Body of pancreas (tissue), 4 donors: ENCODE measurements at places on chromosomes 5 and 9. TPM values are rescaled to one million over a fixed set of nuclear protein-coding genes. Genes with fewer than 3 reads are reported as not detected.

Gene LTC4S
- 16.2 TPM for total RNA-seq

DNA sequence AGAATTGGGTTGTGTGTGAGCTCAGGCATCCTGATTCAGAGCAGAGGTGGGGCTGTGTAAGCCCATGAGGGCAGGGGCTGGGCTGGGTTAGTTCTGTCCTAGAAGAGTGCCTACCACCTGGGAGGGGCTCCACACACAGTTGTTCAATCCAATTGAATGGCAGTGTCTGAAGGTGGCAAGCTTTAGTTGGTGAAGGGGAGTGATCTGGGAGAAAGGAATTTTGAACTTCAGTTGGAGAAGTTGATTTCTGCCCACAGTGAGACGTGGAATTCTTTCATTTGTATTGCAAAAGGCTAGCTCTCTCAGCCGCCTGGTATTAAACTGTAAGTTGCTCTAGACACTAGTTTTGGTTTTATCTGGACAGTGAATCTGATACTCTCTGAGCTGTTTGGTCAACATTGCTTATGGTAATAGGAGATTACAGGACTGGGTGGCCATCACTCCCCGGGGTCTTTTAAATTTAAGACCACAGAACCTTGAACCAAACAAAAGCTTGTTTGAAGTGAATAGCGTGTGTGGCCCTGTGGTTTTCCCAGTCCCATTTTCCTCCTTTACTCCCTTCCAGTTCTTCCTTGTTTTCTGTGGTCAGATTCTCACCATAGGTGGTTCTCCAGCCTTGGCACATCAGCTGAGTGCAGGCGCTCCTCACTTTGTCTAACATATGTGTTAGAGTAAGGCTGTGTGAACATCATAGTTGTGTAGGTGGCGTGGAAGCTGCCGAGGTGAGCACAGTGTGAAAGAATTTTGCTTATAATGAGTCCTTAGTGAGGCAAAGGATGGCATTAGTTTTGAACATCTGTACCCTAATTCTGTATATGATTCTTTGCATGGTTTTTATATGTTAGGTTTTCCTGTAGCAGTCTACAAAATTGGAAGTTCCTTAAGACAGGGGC lies 78.0 kb downstream of the ARHGAP26 start:
- H3K4me3 ChIP-seq = no peak overlapping the region
- no peak overlapping the region for H3K27ac ChIP-seq
- H3K36me3 ChIP-seq = no peaks in the 10 kb centered on the region
- H3K4me1 ChIP-seq = peaks cover 15% of the 10 kb centered on the region
- DNase-seq = no peak

Gene PHF2
- 15.0 TPM for total RNA-seq

- no peak for DNase-seq
- peaks cover 4% of the 10 kb centered on the region for H3K4me1 ChIP-seq
- no peaks in the 10 kb centered on the region for H3K36me3 ChIP-seq
- H3K27ac ChIP-seq = no peak overlapping the region
Measured at GRCh38 chr9:99368341-99369326, 146.6 kb downstream of the SEC61B start.

- H3K36me3 ChIP-seq = no peaks in the 10 kb centered on the region
- DNase-seq = no peak
- no peak overlapping the region for H3K27ac ChIP-seq
- H3K4me1 ChIP-seq = no peaks in the 10 kb centered on the region
Measured at GRCh38 chr5:54178207-54178606, 132.2 kb downstream of the ARL15 start.

DNA sequence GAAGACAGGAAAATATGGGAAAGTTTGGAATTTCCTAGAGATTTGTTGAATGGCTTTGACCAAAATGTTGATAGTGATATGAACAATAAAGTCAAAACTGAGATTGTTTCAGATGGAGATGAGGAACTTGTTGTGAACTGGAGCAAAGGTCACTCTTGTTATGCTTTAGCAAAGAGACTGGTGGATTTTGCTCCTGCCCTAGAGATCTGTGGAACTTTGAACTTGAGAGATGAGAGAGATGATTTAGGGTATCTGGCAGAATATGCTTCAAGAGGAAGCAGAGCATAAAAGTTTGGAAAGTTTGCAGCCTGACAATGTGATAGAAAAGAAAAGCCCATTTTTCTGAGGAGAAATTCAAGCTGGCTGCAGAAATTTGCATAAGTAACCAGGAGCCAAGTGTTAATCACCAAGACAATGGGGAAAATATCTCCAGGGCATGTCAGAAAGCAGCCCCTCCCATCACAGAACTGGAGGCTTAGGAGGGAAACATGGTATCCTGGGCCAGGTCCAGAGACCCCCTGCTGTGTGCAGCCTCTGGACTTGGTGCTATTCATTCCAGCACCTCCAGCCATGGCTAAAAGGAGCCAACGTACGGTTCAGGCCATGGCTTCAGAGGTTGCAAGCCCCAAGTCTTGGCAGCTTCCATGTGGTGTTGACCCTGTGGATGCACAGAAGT lies 114.3 kb upstream of the STARD4 start:
- H3K4me3 ChIP-seq = no peak overlapping the region
- H3K36me3 ChIP-seq = no peaks in the 10 kb centered on the region
- no peak for DNase-seq
- H3K27me3 ChIP-seq = no peaks in the 10 kb centered on the region
- no peak overlapping the region for H3K27ac ChIP-seq

DNA sequence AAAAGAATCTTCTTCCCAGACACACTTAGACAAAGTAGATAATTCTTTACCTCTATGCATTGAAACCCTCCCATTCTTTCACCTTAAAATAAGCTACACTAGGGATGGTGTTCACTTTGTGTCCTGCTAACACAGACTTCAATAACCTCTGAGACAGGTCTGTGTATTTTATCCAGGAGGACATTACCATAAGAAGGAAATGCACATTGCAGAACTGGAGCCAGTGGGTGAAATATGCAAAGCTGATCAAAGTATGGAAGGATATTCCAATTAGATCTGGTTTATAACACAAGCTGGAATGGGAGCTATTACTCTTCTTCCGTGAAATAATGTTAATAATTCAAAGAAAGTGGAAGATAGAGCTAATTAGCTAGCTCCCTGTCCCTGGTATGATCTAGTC lies 204.1 kb downstream of the BRINP1 start:
- H3K36me3 ChIP-seq = no peaks in the 10 kb centered on the region
- H3K27me3 ChIP-seq = no peaks in the 10 kb centered on the region
- no peak for DNase-seq
- H3K4me1 ChIP-seq = no peaks in the 10 kb centered on the region

- no peak overlapping the region for H3K4me3 ChIP-seq
- no peaks in the 10 kb centered on the region for H3K27me3 ChIP-seq
Measured at GRCh38 chr5:131774652-131775367, 22.0 kb downstream of the FNIP1 start.

DNA sequence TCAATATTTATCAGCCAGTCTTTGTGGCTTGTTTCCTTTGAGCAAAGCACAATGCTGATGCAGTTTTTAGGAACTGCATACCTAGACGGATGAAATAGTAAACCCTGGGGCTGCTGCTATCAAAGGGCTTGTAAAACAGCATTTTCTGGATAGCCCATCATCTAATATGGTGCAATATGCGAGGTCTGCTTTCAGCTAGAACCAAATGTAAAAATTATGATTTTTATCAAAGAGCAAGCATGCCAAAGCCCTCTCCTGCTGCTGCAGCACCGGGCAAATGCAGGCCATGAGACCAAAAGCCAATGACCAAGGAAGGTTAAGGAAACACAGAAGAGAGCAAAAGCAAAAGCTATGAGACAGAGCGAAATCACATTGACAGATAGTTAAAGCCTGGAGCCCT lies 1000.4 kb downstream of the MAT2B start:
- no peak overlapping the region for H3K4me3 ChIP-seq
- H3K4me1 ChIP-seq = peaks cover 7% of the 10 kb centered on the region
- no peaks in the 10 kb centered on the region for H3K27me3 ChIP-seq
- no peak for DNase-seq
- no peaks in the 10 kb centered on the region for H3K36me3 ChIP-seq

DNA sequence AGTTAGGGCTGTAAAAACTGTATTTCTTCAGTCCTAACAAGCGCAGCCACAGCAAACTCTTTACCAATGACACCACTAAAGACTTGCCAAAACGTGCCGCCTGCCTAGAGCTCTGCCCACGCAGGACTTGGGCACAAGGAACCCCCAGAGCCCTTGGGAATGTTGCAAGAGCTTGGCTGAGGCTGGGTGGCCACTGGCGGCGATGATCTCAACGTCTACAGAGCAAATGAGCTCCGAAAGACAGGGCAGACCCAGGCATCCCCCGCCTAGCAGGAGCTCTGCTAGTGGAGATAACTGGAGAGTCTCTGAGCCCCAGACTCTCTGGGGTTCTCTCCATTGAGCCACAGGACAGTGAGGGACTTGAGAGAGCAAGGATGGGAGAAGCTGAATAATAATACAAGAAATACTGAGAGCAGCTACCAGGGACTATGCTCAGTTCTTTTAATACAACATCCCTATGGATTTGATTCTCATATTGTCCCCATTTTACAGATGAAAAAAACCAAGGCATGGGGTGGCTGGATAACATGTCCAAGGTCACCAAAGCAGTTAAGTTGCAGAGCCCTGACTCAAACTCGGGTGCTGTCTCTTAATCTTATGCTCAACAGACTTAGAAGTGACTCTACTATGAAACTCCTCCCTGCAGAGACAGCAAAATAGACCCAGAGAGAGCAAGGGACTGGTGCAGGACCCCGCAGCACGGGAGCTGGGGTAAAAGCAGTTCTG lies 32.5 kb downstream of the SHB start:
- H3K4me3 ChIP-seq = no peak overlapping the region
- no peak for DNase-seq
- peak overlapping the region; percentile 42 for H3K27ac ChIP-seq
- no peaks in the 10 kb centered on the region for H3K27me3 ChIP-seq
- H3K4me1 ChIP-seq = peaks cover 84% of the 10 kb centered on the region
- H3K36me3 ChIP-seq = no peaks in the 10 kb centered on the region

- no peaks in the 10 kb centered on the region for H3K4me1 ChIP-seq
- no peaks in the 10 kb centered on the region for H3K36me3 ChIP-seq
- H3K4me3 ChIP-seq = no peak overlapping the region
- no peak for DNase-seq
- no peaks in the 10 kb centered on the region for H3K27me3 ChIP-seq
- no peak overlapping the region for H3K27ac ChIP-seq
Measured at GRCh38 chr9:90974643-90975245, 173.1 kb downstream of the SYK start.

GRCh38 chr5:1161833-1162229 lies 39.6 kb upstream of the SLC6A19 start:
- H3K36me3 ChIP-seq = no peaks in the 10 kb centered on the region
- H3K4me3 ChIP-seq = no peak overlapping the region
- peaks cover 22% of the 10 kb centered on the region for H3K4me1 ChIP-seq
- H3K27me3 ChIP-seq = no peaks in the 10 kb centered on the region

- no peak overlapping the region for H3K27ac ChIP-seq
- H3K4me3 ChIP-seq = no peak overlapping the region
- no peaks in the 10 kb centered on the region for H3K4me1 ChIP-seq
- no peak for DNase-seq
- H3K27me3 ChIP-seq = no peaks in the 10 kb centered on the region
- no peaks in the 10 kb centered on the region for H3K36me3 ChIP-seq
Measured at GRCh38 chr5:80064124-80064523, 29.0 kb downstream of the THBS4 start.

GRCh38 chr9:136312436-136312835 lies 8.5 kb upstream of the CCDC187 start:
- no peaks in the 10 kb centered on the region for H3K4me1 ChIP-seq
- no peaks in the 10 kb centered on the region for H3K36me3 ChIP-seq
- H3K27me3 ChIP-seq = no peaks in the 10 kb centered on the region
- H3K4me3 ChIP-seq = no peak overlapping the region
- peak; percentile 60 for DNase-seq

DNA sequence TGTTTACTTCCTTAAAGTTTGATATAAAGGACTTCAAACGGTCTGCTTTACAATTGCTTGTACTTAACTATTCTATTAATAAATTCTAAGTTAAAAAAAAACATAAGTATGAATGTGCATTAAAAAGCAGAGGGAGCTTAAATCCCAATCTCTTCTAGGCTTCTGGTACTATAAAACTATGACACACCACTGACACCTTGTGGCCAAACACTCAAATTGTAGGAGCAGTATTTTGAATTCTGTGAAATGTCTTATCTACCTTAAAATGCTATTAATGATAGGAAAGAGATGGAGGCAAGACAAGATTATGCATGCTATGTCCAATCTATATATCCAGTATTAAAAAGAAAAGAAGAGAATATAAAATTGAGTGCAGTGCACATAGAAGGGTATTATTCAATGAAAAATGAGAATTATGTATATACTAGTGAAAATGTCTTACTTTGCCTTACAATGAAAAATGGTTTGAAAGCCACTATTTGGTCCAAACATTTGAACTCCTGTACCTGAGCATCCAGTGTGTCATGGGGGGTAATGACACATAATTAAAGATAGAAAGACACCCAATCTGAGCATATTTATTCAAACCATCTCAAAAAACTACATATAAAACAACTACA lies 87.6 kb downstream of the ERP44 start:
- no peaks in the 10 kb centered on the region for H3K4me1 ChIP-seq
- peaks cover 4% of the 10 kb centered on the region for H3K36me3 ChIP-seq
- no peak for DNase-seq
- no peaks in the 10 kb centered on the region for H3K27me3 ChIP-seq
- no peak overlapping the region for H3K27ac ChIP-seq

Gene BTNL8
- total RNA-seq = 1.0 TPM

Gene GCNT1
- total RNA-seq = 7.3 TPM

Gene PCDHGA3
- 4.2 TPM for total RNA-seq

DNA sequence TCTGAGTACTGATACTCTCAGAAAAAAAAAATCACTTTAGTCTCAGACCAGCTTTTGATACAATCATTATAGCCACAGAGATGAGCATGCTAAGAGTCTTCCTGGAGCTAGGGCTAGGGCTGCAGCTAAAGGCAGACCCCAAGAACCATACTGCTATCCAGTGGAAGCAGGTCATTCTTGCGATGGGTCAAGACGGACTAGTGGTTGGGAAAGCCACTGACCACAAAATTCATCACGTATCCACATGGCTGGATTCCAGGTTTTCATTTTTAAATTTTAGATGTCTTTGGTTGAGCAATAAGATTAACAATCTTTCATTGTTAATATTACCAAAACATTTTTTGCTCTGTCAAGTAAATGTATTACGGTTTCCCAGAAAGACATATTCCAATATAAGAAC lies 598.1 kb downstream of the DNAH5 start:
- DNase-seq = no peak
- H3K4me1 ChIP-seq = no peaks in the 10 kb centered on the region
- H3K27ac ChIP-seq = no peak overlapping the region
- H3K4me3 ChIP-seq = no peak overlapping the region

Gene C9
- total RNA-seq = not detected

DNA sequence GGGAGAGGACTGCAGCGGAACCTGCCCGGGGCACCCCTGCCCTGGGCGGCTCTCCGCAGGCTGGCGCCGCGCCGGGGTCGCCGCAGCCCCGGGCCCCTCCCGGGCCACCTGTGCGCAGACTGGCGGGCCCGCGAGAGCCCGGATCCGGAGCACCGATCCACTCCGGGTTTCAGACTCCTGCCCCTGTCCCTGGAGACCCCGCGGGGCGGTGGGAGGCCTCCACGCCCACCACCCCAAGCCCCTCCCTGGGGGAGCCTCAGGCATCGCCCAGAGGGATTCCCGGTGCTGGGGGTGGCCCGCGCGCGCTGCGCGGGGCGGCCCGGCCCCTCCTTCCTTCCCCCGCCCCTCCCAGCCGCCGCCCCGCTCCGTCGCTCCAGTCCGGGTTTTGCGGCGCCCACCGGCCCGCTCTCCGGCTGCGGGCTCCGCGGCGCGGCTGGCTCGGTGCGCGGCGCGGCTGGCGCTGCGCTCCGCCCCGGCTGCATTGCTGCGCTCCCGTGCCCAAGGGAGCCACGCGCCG lies at the start of gene UNC5A:
Gene UNC5A, plus strand, starts transcription at position 479 of the 517 bp plus-strand sequence. CDS start 192 bp downstream, outside the sequence.
- peaks cover 18% of the 10 kb centered on the region for H3K4me1 ChIP-seq
- no peak within 1 kb of the TSS for H3K27ac ChIP-seq
- peaks cover 10% of the 10 kb centered on the region for H3K27me3 ChIP-seq
